ENCODE measurements at places on chromosomes 3 and 15.

DNA sequence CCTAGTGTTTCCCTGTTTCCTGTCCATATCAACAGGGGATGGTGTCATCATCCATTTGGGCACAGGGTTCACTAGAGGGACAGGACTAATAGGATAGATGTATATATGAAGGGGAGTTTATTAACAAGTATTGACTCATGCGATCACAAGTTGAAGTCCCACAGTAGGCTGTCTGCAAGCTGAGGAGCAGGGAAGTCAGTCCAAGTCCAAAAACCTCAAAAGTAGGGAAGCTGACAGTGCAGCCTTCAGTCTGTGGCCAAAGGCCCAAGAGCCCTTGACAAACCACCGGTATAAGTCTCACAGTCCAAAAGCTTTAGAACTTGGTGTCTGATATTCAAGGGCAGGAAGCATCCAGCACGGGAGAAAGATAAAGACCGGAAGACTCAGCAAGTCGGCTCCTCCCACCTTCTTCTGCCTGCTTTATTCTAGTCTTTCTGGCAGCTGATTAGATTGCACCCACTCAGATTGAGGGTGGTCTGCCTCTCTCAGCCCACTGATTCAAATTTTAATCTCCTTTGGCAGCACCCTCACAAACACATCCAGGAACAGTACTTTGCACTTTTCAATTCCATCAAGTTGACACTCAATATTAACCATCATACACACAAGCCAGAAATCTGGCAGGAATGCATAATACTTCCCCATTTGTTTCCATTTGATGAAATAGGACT, 43.4 kb downstream of the CD200 start:
- DNase-seq, result no peak

GRCh38 chr3:12737319-12737718, 21.7 kb downstream of the TMEM40 start:
- DNase-seq, result no peak

DNA sequence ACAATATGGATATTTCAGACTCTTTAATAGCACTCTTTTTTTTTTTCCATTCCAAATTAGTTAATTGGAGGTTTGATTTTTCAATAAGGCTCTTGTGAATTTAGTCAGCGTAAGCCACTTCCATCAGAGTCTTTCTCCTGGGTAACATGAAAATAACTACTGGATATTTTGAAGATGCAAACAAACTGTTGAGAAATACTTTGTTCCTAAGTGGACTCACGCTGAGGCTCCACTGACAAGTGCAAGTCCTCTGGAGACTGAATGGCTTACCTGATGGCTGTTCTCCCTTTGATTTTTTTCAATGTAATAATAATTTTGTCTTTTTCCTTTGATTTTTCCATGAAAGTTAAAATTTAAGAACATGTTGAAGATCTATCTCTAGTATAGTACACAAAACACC, 26.0 kb upstream of the TM4SF1 start:
- DNase-seq, result no peak

DNA sequence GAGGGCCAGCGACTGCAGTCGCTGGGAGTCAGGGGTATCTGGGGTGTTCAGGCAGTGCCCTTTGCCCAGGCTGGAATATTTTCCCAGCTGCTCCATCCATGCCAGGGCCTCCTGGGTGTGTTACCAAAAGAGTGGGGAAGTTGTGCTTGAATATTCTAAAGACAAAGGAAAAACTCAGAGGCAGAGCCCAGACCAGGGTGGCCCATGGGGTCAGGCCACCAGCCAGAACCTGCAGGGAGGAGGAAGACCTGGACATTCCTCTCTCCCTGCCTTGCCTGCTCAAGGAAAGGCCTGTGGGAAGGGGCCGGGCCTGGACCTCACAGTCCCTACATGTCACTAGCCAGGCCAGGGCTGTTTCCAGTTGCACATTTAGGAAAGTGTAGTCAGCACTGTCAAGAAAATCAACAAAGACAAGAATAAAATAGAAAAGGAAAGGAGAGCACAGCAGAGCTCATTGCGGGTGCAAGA, 16.0 kb upstream of the KLF15 start:
- DNase-seq, result no peak

- DNase-seq, result no peak
These were observed 50.1 kb downstream of the KCNMB3 start for GRCh38 chr3:179200790-179201189.

DNA sequence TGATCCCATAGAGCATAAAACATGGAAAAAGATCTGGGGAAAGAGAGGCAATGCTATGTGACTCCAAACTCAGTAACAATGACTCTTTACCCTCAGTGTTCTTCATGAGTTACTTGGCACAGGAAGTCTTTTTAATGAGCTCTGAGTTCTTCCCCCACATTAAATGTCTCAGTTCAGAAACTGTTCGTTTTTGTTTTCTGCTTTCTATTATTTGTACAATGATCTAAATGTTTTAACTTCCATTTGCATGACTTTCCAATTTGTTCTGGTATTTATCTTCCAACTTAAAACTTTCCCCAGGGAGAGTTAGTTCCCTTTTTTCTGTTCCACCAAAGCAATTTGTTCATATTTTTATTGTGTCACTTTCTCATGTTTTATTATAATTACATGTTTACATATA, 177.0 kb upstream of the ZBTB20 start:
- no peak for DNase-seq

- DNase-seq, result no peak
These were observed 153.8 kb upstream of the TSC22D2 start for GRCh38 chr3:150254309-150254708.

DNA sequence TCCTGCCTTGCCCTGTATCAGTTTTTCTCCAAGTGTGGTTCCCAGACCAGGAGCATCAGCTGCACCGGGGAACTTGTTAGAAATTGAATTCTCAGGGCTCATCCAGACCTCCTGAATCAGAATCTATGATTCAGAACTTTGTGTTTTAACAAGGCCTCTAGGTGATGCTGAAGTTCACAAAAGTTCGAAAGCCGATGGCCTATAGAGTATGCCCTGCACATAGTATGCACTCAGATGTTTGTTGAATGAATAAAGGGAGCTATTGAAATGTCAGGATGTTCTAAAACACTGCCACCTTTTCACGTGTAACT, 664 bp upstream of the LARP6 start:
- no peak for DNase-seq

DNA sequence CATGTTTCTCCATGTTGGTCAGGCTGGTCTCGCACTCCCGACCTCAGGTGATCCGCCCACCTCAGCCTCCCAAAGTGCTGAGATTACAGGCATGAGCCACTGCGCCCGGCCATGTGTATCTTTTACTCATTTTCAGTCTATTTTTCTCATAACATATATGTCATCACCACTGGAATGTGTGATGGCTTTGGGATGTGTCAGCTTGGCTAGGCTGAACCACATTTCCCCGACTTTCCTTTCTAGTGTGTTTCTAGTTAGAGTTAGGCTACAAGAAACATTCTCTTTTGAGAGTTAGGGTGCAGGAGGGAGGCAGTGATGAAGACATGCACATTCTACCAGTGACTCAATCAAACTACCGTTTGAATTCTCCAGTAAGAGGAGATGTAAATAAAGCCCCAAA, 444.9 kb upstream of the THBS1 start:
- no peak for DNase-seq

DNA sequence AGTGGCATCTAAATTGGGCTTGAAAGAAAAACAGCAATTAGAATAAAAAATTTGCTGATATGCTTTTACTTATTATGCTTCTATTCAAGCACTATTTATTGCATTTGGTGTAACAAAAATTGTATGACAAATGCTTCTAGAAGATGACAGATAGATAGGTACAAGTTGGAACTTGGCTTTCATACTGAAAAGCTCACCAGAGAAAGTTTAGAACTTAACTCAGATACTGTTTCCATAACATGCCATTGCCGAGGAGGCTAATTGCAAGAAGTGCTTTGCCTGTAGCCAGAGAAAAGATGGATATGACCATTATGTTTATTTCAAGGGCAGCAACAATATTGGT, 123.8 kb downstream of the NFKBIZ start:
- DNase-seq, result no peak

DNA sequence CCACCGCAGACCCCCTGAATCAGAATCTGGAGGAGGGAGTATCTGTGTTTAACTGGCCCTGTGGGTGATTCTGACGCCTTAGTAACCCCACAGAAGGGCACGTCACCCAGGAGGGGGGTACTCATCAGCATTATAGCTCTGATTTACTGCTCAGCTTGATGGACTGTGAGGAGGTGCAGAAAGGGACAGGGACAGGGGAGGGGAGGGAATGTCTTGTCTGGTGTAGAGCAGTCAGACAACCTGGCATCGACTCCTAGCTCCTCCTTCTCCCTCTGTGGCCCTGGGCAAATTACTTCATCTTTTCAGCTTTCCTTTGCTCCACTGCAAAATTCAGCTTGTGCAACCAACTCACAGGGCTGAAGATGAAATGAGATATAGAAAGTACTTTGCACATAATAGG, 42.3 kb upstream of the GLCE start:
- no peak for DNase-seq

DNA sequence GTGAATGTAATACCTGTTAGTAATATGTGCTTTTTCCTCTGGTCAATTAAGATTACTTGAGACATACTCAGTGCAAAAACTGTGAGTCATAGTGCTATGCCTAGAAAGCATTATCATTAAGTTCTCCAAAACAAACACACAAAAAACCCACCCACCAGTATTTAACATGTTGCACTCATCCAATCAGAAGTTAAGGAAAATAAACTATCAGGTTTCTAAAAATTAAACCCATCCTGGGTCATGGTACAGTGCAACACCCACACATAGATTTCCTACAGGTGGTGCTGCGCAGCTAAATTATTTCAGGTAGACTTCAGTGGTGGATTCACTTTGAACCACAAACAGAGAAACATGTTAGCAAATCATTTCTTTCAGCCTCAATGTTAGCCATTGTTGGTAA, 264.4 kb upstream of the VEPH1 start:
- DNase-seq, result no peak

DNA sequence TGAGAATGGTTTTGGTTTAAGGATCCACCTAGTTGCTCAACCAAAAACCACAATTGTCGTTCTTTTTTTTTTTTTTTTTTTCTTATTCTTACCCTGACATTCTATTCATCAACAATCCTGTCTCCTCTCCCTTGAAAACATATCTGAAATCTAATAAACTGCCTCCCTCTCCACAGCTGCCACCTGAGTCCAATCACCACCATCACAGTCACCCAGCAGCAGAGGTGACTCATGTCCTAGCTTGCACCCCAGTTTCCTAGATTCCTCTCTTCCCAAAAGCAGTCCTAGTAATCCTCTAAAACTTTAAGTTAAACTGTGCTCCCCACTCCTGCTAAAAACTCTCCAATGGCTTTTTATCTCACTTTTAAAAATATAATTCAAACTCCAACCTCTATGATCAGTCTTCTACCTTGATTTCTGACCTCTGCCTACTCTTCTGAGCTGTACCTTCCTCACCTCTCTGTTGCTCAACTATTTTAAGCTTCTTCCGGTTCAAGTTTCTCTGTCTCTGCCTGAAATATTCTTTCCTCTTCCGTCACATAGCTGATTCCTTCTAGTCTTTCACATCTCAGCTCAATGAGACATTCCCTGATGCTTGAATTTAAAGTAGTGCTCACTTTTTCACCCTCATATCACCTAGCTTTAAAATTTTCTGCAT, 33.7 kb upstream of the RBMS3 start:
- DNase-seq, result no peak

- no peak for DNase-seq
These were observed 46.0 kb downstream of the SUCNR1 start for GRCh38 chr3:151919446-151919845.

GRCh38 chr3:172134352-172134751, 95.0 kb downstream of the FNDC3B start:
- no peak for DNase-seq

GRCh38 chr15:61951949-61952348, 108.3 kb downstream of the VPS13C start:
- DNase-seq, result no peak

Data from left hindlimb (tissue), 1 donor.